ENCODE measurements at places on chromosomes 7 and 10.

DNA sequence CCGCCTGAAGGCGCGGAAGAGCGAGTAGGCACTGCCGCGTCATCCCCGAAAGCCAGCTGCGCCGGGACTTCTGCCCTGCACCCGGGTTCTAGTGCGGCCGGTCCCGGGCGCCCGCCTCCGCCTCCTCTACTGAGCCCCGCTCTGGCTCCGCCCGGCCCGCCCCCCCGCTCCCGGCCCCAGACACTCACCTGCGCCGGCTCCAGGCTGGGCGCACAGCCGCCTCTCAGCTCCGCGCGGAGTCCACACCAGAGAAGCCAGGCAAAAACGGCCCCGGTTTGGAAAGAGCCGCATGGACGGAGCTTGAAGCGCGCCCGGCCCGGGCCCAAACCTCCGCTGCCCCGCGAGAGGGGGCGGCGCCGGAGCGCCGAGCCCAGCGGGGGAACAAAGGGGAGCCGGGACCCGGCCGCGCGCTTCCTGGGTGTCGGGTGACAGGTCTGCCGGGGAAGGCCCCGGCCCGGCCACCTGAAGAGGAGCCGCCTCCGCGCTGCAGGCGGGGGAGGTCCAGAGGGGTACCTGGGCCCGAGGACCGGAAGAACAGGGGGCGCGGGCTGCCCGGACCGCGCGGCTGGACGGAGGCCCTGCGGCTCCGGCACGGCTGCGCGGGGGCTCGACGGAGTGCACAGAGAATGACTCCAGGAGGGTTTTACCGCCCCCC lies 168.2 kb downstream of the NRF1 start:
- DNase-seq = no peak

DNA sequence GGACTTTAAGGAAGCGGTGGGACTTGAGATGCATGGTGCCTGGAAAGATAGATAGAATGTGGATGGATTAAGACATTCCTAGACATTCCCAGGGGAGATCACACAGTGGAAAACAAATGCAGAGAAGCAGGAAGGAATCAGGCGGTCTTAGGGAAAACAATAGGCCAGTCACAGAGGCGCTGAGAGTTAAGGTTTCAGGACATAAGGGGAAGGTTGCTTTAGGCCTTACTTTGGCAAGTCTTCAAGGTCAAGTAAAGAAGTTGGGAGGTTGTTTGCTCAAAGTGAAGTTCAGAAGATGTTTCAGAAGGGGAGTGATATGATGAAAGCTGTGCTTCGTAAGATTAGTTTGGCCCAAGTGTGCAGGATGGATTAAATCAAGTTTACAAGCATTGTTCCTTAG lies 109.4 kb downstream of the SUGCT start:
- no peak for DNase-seq

DNA sequence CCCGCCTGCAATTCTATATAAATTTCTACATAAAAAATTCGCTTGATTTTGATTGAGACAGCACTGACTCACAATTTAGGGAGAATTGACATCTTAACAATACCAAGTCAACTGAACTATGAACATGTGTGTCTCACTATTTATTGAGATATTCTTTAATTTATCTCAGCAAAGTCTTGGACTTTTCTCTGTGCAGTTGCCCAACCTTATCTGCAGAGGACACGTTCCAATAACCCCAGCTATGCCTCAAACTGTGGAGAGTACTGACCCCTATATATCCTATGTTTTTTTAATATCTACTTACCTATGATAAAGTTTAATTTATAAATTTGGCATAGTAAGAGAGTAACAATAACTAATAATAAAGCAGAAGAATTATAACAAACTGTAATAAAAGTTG lies 69.4 kb upstream of the PIP4K2A start:
- no peak for DNase-seq

DNA sequence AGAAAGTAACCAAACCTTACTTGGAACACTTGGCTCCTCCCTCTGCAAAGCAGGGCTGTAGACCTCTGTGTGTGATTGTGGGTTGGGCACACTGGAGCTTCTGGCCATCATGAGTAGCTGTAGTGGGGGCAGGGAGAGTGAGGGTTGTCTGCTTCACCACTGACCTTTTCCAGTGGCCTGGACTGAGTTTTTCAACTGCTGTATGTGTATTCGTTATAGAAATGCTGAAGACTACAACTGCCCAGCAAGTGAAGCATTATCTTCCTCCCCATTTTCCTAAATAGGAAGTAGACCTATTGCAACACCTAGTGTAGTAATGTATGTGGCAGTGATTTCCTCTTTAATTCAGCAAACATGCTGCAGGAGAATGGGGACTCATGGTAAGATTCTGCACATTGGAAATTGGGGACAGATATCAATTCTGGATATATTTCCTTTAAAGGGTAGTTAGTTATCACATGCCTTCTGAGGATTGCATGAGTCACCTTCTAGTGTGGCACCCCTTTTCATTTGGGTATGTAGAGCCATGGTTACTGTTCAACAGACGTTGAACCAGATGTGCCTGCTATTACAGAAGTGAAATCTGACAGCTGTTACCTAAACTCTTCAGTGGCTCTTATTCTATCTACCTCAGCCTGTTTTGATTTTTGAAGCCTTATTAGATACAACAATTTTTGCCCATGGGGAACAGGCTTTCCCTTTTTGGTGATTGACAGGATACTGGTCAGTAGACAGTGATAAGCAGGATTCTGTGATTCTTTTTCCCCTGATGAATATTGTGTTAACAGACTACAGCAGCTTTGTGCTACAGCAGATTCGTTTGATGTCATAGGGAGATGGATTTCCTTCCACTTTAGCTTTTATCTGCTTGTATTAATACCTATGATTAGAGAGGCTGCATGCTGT lies 130.9 kb downstream of the SND1 start:
- DNase-seq = peak; percentile 68

DNA sequence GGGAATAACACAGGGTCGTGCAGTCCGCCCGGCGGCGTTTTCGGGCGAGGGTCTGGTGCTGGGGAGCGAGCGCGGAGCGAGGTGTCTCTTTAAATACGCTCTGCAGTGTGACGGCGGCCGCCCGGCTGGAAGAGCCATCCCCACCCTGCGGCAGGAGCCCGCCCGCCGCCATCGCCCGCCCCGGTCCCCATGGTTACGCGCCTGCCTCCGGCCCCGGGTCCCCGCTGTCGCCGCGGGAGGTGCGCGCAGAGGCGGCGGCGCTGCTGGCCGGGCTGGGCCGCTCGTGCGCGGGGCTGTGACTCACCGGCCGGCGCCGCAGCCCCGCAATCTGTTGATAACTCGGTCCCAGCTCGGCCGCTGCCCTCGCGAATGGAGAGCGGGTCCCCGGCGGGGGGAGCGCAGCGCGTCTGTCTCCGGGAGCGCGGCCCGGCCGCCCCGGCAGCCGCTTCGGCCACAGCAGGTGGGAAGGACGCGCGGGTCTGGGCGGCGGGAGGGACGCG lies at the start of gene ADGRA1:
Gene ADGRA1, plus strand, starts transcription at position 246 of the 500 bp plus-strand sequence. CDS start 986 bp downstream, outside the sequence.
- DNase-seq = no peak

DNA sequence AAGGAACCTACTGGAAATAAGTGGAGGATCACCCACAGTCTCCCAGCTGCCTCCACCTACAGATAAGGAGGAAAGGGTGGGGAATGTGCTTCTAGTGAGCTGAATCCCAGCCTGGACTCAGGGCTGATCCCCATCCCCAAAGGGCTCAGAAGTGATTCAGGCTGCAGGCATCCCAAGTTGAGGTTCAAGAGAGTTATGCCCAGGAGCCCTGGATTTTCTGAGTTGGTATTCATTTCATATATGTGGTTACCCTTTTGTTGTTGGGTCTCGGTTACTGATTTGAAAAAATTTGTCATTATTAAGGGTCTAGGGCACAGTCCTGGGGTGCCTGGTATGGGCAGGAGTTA lies 30.0 kb upstream of the SRGN start:
- no peak for DNase-seq

- DNase-seq = no peak
Measured at GRCh38 chr10:4195213-4195612, 410.2 kb upstream of the KLF6 start.

- no peak for DNase-seq
Measured at GRCh38 chr10:64142395-64142794, 621.2 kb downstream of the REEP3 start.

DNA sequence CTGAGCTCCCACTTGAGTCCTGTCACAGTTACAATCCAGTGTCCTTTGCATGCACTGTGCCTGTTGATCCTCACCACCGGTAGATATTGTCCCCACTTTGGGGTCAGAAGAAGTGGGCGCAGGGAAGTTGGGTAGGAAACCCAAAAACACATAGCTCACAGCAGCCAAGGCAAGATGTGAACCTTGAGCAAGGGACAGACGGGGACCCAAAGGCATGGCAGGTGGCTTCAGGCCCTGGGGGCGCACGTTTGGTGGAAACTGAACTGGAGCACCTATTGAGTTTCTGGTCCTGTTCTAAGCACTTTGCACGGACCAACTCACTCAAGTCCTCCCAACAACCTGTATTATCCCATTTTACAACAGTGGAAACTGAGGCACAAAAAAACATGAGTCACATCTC lies 82.8 kb upstream of the ZNF716 start:
- DNase-seq = no peak

GRCh38 chr10:80528901-80529300 lies 8.8 kb upstream of the SH2D4B start:
- DNase-seq = no peak

GRCh38 chr7:39493934-39494333 lies 72.3 kb upstream of the YAE1 start:
- no peak for DNase-seq

GRCh38 chr10:77197544-77197943 lies 440.1 kb downstream of the KCNMA1 start:
- no peak for DNase-seq

- no peak for DNase-seq
Measured at GRCh38 chr7:74129887-74130286, 44.3 kb upstream of the EIF4H start.

DNA sequence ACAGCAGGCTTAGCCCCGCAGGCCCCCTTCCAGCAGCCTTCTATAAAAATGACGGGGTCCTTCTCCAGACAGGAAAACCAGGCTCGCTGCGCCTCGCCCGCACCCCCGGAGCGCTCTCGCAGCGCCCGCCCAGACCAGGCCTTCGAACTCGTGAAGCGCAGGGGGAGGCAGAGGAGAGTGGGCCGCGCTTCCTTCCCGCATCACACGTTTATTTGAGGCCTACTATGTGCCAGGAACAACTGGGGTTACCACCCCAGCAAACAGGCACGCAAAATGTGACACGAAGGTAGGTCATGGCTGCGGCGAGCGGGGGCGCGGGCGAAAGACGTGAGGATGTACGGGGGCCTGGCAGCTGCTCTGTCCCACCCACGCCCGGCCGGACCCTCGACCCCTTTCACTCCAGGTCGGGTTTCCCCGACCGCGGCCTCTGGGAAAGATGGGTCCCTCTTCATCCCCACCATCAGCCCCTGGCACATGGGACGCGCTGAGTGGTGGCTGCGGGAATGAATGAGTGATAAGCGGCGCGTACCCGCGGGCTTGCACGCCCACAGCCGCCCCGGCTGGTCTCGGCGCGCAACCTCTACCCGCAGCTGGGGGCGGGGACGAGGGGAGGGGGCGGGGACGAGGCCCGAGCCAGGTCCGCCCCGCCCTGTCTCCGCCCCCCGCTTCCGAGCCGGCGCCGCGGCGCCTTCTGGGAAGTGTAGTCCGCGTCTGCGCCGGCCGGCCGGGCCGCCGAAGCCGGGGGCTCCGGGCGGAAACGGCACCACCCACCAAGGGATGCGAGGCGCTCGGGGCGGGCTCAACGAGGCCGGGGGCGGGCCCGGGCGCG lies 59.1 kb downstream of the ZNF467 start:
- peak; percentile 55 for DNase-seq

DNA sequence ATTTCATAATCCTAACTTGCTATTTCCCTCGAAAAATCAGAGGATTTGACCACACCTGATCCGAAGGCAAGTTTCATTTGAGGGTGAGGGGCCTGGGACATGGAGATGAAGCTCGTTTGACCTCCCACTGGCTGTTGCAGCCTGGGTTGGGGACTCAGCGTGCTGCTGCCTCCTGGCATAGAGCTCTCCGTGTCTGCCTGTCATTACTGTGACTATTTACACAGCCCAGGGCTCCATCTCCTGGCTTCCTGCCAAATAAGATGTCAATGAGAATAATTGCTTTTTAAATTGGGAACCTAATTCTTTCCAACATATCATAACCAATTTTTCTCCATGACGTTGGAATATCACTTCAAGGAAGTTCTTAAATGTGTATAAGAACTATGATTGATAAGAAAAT lies 139.3 kb upstream of the COBL start:
- no peak for DNase-seq

DNA sequence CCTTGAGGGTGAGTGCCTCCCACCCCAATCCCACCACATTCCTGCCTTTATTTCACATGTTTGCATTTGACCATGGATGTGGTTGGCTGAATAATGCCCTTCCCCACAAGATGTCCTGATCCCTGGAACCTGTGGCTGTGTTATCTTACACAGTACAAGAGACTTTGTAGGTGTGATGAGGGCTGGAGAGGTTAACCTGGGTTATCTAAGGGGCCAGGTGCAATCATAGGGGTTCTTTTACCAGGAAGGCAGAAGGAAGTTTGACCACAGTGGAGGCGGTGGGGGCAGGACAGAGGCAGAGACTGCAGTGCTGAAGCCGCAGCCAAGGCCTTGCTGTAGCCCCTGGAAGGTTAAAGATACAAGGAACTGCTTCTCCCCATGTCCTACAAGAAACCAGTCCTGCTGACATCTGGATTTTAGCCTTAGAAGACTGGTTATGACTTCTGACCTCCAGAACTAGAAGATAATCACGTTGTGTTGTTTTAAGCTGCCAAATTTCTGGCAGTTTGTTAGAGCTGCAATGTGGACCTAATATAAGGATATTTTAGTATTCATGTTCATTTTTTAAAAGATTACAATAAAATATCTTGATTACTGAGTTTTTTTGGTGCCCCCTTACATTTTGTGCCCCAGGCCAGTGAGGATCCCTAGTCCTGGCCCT lies 136.6 kb downstream of the ARHGAP22 start:
- no peak for DNase-seq

DNA sequence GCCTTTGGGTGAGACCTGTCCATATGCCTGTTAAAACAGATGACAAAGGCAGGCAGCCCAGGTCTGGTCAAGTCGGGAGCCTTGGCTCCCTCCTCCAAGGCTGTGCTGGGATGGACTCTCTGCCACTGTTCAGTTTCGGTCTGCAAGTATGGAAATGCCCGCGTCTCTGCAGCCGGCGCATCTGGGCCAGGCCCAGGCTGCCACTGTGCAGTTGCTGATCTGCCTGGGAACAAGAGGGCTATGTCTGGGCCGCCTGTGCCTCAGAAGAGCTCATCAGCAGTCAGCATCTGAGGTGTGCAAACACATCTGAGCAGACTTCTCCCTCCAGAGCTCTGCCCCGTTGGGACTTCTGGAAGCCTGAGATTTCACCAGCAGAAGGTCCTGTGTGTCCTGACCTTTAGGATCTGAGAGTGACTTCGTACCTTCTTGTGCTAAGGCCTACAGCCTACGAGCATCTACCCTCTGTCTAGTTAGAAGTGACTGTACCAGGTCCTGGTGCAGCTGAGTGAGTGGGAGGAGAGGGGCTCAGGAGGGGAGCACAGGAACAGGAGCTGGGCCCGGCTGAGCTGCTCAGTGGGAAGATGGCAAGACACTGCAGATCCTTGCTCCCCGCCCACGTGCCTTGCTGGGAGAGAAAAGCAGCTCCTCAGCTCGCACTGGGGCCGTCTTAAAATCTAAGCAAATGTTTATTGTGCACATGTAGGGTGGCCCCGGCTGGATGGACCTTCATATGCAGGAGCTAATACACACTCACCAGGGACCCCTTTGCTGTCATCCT lies 50.9 kb downstream of the DOCK1 start:
- DNase-seq = no peak

- DNase-seq = no peak
Measured at GRCh38 chr7:47128700-47129099, 453.2 kb downstream of the TNS3 start.

- DNase-seq = no peak
Measured at GRCh38 chr7:436367-437128, 83.1 kb downstream of the PDGFA start.
